ENCODE measurements at places on chromosomes 16 and 17. TPM values are rescaled to one million over a fixed set of nuclear protein-coding genes. Genes with fewer than 3 reads are reported as not detected.

CDH1 gene
- total RNA-seq: 1.1 TPM

DNA sequence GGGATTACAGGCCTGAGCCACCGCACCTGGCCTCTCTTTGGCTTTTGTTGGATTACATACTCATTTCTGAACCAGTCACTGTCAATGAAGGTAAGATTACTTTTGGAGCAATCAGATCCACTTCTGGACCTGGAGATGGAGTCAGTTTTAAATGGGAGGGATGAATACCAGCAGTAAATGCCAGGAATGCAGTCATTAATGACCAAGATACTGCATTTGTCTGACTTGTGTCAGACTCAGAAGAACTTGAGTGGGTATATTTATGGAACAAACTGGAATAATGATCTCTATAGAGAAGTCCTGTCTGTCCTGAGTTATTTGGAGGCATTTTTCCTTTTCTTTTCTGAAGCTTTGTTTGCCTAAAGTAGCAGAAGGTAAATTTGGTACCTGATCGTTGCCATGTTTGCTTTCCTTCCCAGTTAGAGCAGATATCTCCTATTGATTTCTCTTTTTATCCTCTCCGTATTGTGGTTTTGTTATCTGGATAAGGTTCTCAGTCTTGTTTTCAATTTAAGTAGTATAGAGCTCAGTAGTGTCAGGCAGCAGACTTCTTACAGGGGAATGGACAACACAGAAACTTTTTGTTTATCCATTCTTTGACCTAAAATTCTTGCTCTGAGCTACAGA, 10.7 kb downstream of the NLK start:
- DNase-seq: peak; percentile 37

GRCh38 chr16:47140686-47141085, 3.1 kb downstream of the NETO2 start:
- no peak for DNase-seq

DNA sequence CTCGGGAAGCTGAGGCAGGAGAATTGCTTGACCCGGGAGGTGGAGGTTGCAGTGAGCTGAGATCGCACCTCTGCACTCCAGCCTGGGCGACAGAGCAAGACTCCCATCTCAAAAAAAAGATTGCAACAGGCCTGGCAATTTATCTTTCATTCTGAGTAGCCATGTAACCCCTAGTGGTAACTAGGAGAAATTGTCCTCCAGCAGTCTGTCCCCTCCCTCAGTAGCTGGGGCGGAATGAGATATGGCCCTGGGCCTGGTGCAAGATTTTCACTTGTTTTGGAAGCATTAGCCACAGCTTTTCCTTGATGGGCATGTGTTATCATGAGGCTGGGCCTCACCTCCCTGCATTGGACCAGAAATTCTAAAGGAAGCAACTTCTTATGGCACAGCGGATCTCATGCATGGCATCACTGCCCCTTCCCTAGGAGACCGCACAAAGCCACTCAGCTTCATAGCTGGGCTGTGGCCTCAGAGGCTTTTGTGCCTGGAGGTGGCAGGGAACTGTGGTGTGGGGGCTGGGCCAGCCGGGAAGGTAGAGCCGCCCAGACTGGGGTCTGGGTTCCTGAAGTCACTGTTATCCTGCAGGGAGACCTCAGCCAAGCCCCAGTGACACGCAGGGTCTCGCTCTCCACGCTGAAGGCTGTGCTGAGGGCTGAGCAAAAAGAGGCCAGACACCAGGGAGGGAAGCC, 13.4 kb downstream of the NATD1 start:
- peak; percentile 94 for DNase-seq

ADORA2B gene
- total RNA-seq: 5.9 TPM

GDPD1 gene
- 1.1 TPM for total RNA-seq

DNA sequence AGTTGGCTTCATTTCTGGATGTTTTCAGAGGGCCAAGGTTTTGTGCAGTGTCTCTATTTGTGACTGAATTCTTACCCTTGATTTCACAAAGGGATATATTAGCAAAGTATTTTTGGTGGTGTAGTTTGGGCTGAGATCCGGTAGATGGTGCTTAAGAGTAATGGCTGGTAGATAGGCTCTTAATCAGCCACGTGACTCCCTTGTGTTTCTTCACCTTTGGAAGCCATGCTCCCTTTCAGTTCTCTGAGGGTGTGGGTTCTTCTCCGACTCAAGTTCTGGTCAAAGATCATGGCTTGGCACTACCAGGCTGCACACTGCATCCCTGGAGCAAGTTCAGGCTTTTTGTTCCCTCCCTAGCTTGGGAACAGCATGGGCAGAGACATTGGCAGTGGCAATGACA, 887.3 kb downstream of the CDH8 start:
- DNase-seq: no peak

PYY gene
- total RNA-seq: not detected

DBNDD1 gene
- total RNA-seq: 0.29 TPM

All from osteoblast (primary cell).